ENCODE measurements at places on chromosomes 2 and 18. TPM values are rescaled to one million over a fixed set of nuclear protein-coding genes. Genes with fewer than 3 reads are reported as not detected.

HOXD4 gene
- 2.4 TPM for total RNA-seq

POTEJ gene
- total RNA-seq = 0.87 TPM

HNMT gene
- 11.2 TPM for total RNA-seq

ZCCHC2 gene
- 19.3 TPM for total RNA-seq

GRCh38 chr2:96801005-96801785 lies 14.9 kb upstream of the CNNM3 start:
- H3K36me3 ChIP-seq = peaks cover 55% of the 10 kb centered on the region
- no peak overlapping the region for H3K27ac ChIP-seq
- H3K4me3 ChIP-seq = no peak overlapping the region
- no peaks in the 10 kb centered on the region for H3K27me3 ChIP-seq
- H3K4me1 ChIP-seq = no peaks in the 10 kb centered on the region

- no peak overlapping the region for H3K4me3 ChIP-seq
- no peaks in the 10 kb centered on the region for H3K4me1 ChIP-seq
- H3K27me3 ChIP-seq = no peaks in the 10 kb centered on the region
- no peak overlapping the region for H3K27ac ChIP-seq
- peak; percentile 36 for DNase-seq
Observed at GRCh38 chr2:1967242-1968208, 223.2 kb upstream of the PXDN start.

GRCh38 chr18:72636611-72637010 lies 92.5 kb upstream of the CBLN2 start:
- H3K4me1 ChIP-seq = no peaks in the 10 kb centered on the region
- no peak overlapping the region for H3K27ac ChIP-seq
- DNase-seq = no peak
- no peaks in the 10 kb centered on the region for H3K27me3 ChIP-seq

DNA sequence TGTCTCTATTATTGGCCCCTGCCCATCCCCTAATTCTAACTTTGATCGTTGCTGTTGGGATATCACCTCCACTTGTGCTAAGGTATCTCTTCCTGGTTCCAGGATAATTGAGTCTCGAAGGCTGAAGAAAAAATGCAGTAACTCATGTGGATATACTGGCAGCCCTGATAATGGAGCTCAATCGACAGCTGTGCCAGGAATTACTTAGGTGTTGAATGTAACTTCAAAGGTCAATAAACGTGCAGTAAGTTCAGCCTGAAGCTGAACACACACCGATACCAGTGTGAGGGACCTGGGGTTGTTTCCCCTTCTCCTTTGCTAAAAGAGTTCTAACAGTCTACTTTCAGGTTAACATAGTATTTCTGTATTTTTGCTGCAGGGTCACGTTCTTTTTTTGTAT lies 11.9 kb upstream of the REG3G start:
- H3K4me1 ChIP-seq = no peaks in the 10 kb centered on the region
- H3K27me3 ChIP-seq = no peaks in the 10 kb centered on the region
- no peak overlapping the region for H3K4me3 ChIP-seq
- H3K27ac ChIP-seq = no peak overlapping the region
- DNase-seq = no peak

- no peaks in the 10 kb centered on the region for H3K27me3 ChIP-seq
- no peak overlapping the region for H3K27ac ChIP-seq
- H3K4me3 ChIP-seq = no peak overlapping the region
- no peaks in the 10 kb centered on the region for H3K36me3 ChIP-seq
- DNase-seq = no peak
- no peaks in the 10 kb centered on the region for H3K4me1 ChIP-seq
Observed at GRCh38 chr2:224286923-224287322, 115.0 kb downstream of the FAM124B start.

DNA sequence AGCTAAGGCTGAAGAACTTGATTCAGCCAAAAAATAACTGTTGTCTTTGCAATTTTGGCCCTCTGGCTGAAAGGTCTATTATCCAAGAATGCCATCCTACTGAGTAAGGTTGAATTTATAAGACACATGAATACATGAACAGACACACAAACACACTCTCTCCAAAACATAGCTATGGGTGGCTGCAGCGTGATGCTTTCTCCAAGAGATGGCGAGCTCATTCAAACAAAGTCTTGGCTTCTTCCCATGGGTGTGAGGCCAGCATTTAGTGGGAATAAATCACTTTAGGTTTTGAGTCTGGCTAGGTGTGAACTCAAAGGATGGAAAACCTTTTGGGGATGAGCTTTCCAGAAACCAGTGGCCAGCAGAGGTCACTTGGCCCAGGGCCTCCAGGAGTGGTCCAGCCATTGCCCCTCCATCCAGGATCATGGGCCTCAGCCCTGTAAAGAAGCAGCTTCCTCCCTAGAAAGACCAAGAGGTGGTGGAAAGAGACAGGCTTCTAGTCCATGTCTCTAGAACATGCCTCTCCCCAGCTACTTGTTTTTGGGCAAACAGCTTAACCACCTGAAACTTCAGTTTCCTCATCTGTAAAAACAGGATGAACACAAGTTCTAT lies 11.0 kb upstream of the OSR1 start:
- no peak for DNase-seq
- H3K4me3 ChIP-seq = no peak overlapping the region
- no peak overlapping the region for H3K27ac ChIP-seq
- H3K4me1 ChIP-seq = no peaks in the 10 kb centered on the region
- peaks cover 5% of the 10 kb centered on the region for H3K27me3 ChIP-seq
- H3K36me3 ChIP-seq = no peaks in the 10 kb centered on the region

- no peaks in the 10 kb centered on the region for H3K27me3 ChIP-seq
- H3K36me3 ChIP-seq = no peaks in the 10 kb centered on the region
- H3K27ac ChIP-seq = no peak overlapping the region
Observed at GRCh38 chr2:119385466-119385865, 18.7 kb downstream of the DBI start.

DNA sequence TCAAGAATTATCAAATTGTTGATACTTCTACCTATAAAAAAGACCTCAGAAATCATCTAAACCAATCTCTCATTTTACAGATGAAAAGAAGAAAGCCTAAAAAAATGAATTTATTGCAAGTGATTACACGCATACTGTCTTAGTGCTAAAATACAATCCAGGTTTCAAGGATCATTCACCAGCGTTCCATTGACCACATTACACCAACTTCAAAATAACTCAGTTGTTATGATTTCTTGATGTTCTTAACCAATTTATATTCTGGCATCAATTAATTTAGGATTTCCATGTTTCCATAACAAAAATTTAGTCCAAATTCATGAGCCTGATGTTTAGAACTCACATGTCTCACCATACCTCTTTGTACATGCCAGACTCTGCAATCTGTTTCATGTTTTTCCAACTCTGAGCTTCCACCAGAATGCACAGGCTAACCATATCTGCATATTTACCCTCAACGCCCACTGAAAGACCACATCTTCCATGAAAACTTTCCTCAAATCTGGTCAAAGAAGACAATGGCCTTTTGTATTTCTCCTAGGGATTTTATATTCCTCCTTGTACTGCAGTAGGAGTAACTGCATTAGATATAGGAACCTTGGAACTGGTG lies 2.1 kb upstream of the INSIG2 start:
- peaks cover 26% of the 10 kb centered on the region for H3K4me1 ChIP-seq
- H3K36me3 ChIP-seq = no peaks in the 10 kb centered on the region
- no peaks in the 10 kb centered on the region for H3K27me3 ChIP-seq
- H3K4me3 ChIP-seq = no peak overlapping the region
- H3K27ac ChIP-seq = peak overlapping the region; percentile 35
- DNase-seq = no peak

DNA sequence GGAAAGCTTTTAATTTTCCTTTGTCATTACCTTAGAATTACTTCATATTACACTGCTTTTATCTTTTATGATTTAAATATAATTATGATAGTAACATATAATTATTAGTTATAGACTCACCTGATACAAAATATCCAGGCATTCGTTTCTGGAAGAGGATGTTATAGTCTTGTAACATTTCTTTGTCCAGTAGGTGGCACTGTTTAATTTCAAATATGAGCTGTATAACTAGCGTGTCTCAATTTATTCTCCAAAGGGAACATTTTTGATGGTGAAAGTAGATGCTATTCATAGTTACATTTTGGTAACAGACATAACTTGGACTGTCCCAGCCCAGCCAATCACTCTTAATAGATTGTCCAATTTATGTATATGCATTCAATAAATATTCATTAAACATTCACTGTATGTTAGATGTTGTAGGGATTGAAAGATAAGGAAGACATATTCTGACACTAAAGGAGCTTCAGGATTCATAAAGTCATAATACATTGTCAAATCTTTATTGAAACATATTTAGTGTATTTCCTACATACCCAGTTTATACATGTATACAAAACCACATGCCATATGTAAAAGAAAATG lies 19.2 kb downstream of the DAW1 start:
- no peaks in the 10 kb centered on the region for H3K27me3 ChIP-seq
- H3K4me3 ChIP-seq = no peak overlapping the region
- no peaks in the 10 kb centered on the region for H3K4me1 ChIP-seq
- H3K36me3 ChIP-seq = no peaks in the 10 kb centered on the region

GRCh38 chr2:209391776-209392401 lies 32.0 kb upstream of the MAP2 start:
- no peaks in the 10 kb centered on the region for H3K36me3 ChIP-seq
- no peaks in the 10 kb centered on the region for H3K27me3 ChIP-seq
- no peak overlapping the region for H3K27ac ChIP-seq
- DNase-seq = no peak
- H3K4me3 ChIP-seq = no peak overlapping the region

- H3K27ac ChIP-seq = no peak overlapping the region
- H3K4me3 ChIP-seq = no peak overlapping the region
- DNase-seq = no peak
- no peaks in the 10 kb centered on the region for H3K36me3 ChIP-seq
- H3K4me1 ChIP-seq = no peaks in the 10 kb centered on the region
- H3K27me3 ChIP-seq = no peaks in the 10 kb centered on the region
Observed at GRCh38 chr18:22800551-22800951, 132.6 kb upstream of the RBBP8 start.

DNA sequence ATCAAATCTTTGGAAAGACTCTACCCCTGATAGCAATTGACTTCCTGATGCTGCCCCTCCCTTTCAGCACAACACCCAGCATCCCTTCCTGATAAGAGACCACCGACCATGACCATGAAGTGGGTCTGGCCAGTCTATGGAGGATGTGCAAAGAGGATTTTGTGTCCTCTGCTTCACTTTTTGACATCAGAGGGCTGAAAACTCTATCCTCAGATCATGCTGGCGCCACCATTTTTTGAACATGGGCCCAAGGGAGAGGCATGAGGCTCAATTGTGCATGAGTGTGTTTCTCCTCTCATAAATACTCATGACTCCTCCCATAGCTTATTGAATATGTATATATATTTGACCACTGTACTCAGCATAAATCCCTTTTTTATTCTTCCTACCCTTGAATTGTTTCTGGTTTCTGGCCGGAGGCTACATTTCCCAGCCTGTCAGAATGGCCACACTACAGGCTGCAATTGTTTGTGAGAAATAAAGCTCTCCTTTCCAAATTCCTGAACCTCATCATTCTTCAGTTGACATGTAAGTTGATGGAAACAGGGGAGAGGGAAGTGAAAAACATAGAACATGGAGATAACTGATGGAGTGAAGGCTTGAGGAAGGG lies 314.1 kb downstream of the MYCN start:
- DNase-seq = no peak
- peaks cover 8% of the 10 kb centered on the region for H3K27me3 ChIP-seq
- H3K4me3 ChIP-seq = no peak overlapping the region
- no peaks in the 10 kb centered on the region for H3K36me3 ChIP-seq
- H3K27ac ChIP-seq = no peak overlapping the region

- H3K4me1 ChIP-seq = no peaks in the 10 kb centered on the region
- no peak overlapping the region for H3K4me3 ChIP-seq
- H3K36me3 ChIP-seq = no peaks in the 10 kb centered on the region
- DNase-seq = no peak
- no peaks in the 10 kb centered on the region for H3K27me3 ChIP-seq
Observed at GRCh38 chr2:148554459-148555247, 89.9 kb upstream of the EPC2 start.

GRCh38 chr2:121665504-121665903 lies 16.2 kb upstream of the CLASP1 start:
- no peak overlapping the region for H3K4me3 ChIP-seq
- DNase-seq = no peak
- no peaks in the 10 kb centered on the region for H3K36me3 ChIP-seq
- H3K27ac ChIP-seq = no peak overlapping the region

DNA sequence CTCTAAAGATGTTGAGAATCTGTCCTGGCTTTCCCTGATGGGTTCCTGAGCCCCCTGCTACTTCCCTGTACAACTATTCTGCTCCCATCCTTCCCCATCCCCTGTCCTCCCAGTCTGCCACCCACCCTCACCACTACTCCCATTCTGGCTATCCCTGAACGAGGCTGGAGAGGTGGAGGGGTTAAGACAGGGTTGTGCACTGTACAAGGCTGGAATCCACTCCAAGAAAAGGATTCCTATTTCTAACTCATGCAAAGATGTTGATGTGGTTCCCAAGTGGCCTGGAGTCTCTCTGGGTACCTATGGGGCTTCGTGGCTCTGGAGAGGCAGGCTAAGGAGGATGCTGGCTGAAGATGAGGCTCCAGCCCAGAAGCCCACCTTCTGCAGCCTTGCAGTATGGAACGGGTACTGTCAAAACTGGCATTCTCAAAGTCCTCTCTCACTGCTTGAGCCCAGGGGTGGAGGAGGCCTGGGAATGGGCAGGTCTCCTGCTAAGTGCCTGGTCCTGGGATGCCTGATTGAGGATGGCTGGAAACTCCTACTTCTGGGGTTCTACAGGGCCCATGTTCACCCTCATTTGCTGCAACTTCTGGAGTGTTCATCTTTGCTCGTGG lies 1.3 kb upstream of the FEV start:
- H3K4me1 ChIP-seq = peaks cover 30% of the 10 kb centered on the region
- no peak overlapping the region for H3K27ac ChIP-seq
- H3K4me3 ChIP-seq = no peak overlapping the region
- DNase-seq = no peak
- peaks cover 100% of the 10 kb centered on the region for H3K27me3 ChIP-seq
- H3K36me3 ChIP-seq = no peaks in the 10 kb centered on the region
